Thoracic aorta (tissue), 2 donors: ENCODE measurements at places on chromosomes 7 and 10.

GRCh38 chr7:140512317-140513000 is 33.2 kb upstream of the MKRN1 start:
- DNase-seq, result no peak

DNA sequence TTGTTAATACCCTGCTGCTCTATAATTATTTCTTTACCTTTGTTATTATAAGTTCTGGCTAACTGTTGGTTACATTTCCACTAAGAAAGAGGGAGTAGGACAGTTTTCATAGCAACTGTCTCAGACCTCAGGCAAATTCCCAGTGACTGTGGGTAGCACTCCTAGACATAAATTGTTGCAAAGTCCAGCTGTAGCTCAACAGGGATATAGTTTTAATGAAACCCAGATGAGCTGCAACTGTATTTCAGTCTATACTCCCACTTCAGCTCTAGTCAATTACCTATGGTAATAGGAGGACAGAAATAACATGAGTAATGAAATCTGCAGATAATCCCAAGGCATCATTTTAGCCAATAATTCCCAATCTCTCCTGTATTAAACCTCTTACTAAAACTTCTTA is 103.0 kb upstream of the SEMA3A start:
- DNase-seq, result no peak

- no peak for DNase-seq
Observed at GRCh38 chr7:11478426-11478825, 353.6 kb downstream of the THSD7A start.

- no peak for DNase-seq
Observed at GRCh38 chr7:156318426-156318825, 322.1 kb upstream of the RNF32 start.

- DNase-seq, result no peak
Observed at GRCh38 chr7:155663937-155664336, 19.5 kb downstream of the RBM33 start.

DNA sequence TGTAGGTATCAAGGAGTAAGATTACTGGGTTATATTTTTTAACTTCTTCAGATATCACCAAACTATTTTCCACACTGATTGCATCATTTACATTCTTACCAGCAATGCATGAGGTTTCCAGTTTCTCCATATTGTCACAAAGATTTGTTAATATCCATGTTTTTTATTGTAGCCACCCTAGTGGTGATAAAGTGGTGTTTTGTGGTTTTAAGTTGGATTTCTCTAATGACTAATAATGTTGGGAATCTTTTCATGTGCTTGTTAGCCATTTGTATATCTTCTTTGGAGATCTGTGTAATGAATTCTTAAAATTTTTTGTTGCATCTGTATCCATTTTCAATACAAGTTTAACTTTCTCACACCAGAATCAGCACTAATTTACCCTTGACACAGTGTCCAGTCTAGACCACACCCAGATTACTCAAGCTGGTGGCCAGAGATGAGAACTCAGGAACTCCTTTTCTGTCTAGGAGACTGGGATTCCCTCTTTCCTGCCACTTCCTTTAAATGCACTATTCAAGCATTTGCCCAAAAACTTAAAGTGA is 67.0 kb upstream of the PLXDC2 start:
- DNase-seq, result no peak

DNA sequence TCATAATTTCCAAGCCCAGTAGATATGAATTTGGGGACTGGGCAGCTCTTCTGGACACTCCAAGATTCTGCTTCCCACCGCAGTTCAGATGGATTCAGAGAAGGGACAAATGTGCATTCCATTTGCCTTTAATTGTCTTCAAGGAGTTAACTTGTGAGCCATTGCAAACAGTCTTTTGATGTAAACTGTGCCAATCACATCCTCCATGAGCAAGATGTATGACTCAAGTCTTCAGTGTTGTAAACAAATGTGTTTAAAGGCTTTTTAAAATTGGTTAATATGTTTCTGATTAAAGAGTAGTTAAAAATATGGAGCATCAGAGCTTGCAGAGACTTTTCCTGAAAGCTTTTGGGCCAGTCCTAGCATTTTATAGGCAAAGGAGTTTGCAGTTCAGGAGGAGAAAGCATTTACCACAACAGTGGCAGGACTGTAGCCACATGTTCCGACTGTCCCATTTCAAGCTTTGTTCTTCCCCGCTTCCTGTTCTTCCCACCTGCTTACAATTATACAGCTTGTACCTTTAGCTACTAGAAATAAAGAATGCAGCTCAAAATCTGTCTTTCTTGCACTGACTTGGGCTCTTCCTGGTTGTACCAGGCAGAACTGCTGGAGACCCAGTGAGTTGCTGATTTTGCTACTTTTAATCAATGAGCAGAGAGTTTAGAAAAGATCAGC is 6.2 kb downstream of the SLC18A2 start:
- no peak for DNase-seq

- DNase-seq, result no peak
Observed at GRCh38 chr7:132865366-132866143, 216.3 kb downstream of the CHCHD3 start.

- DNase-seq, result no peak
Observed at GRCh38 chr7:423312-424260, 96.1 kb downstream of the PDGFA start.

DNA sequence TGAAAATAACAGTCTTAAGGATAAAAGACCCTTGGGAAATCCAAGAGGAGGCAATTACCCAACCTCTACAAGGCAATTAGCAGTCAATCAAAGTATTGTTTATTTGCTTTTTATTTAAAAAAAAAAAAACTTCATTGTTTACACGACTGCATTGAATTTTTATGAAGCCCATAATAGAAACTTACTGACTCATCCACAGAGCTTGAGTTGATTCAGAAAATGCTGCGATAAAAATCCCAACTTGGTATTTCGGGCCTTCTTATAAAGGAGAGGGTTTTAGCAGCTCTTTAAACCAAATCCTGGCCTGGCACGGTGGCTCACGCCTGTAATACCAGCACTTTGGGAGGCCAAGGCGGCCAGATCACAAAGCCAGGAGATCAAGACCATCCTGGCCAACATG is 69.2 kb upstream of the PALS2 start:
- DNase-seq, result no peak

GRCh38 chr10:69348816-69349541 is 67.7 kb downstream of the TACR2 start:
- peak; percentile 36 for DNase-seq

- no peak for DNase-seq
Observed at GRCh38 chr10:11874568-11875493, 51.7 kb downstream of the PROSER2 start.

DNA sequence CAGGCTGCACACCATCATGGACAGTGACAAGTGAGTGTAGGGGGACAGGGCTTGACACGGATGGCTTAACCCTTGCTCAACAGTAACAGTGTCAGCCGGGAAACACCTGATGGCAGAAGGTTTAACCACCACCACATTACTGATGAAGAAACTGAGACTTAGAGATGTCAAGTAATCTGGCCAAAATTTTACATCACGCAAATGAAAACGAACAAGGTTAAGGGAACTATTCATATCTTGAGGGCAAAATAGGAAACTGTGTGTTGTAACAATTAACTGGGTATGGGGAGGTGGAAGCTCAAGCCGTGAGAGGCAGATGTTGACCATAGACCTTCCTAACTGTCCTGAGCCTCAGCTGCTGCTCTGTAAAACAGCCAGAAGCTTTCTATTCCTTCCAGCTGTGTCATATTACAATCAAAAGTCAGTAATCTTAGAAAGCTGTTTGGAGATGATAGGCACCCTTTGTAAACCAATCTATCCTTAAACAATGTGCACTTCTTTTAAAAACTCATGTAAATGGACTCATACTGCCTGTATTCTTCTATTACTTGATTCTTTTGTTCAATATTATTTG is 68.4 kb downstream of the ABCC2 start:
- DNase-seq, result no peak

DNA sequence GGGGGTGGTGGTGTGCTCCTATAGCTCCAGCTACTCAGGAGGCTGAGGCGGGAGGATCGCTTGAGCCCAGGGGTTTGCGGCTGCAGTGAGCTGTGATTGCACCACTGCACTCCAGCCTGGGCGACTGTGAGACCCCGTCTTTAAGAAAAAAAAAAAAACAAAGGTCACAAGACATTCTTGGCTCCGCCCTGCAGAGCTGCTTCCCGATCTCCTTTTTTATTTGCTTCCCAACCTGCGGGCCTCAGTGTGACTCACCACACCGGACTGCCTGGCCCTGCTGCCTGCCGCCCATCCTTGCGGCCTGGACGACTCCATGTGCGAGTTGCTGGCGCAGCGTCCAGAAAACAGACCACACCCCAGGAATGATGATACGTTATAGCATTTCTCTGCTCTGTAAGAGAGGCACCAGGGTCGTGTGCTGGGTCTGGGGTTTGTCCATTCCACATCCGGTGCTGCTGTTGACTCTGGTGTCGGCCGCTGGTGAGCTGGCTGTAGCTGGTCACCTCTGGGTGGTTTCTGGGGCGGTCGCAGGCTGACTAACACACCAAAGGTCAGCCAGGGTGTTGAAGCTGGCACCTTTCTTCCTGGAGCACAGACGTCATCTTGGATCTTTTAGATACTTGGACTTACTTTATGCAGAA is 123.6 kb downstream of the TCF7L2 start:
- peak; percentile 82 for DNase-seq

GRCh38 chr7:139394540-139394939 is 34.8 kb downstream of the LUC7L2 start:
- no peak for DNase-seq

DNA sequence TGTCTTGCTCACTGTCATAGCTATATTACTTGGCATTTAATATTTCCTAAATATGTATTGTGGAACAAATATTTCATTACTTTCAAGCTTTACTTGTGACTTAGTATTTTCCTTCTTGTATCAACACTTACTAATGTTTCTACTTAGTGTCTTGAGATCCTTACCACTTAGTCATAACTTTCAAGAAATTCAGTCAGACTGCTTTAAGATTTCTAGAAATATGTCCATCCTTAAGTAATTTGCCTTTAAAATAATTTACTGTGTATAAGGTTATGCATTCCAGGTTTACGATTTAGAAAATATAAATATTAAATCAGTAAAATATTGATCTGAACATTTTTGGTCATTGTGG is 87.3 kb upstream of the CSTF2T start:
- no peak for DNase-seq

GRCh38 chr7:115015619-115016018 is 93.7 kb downstream of the MDFIC start:
- DNase-seq, result no peak

- no peak for DNase-seq
Observed at GRCh38 chr7:38775506-38776175, 133.3 kb downstream of the VPS41 start.

DNA sequence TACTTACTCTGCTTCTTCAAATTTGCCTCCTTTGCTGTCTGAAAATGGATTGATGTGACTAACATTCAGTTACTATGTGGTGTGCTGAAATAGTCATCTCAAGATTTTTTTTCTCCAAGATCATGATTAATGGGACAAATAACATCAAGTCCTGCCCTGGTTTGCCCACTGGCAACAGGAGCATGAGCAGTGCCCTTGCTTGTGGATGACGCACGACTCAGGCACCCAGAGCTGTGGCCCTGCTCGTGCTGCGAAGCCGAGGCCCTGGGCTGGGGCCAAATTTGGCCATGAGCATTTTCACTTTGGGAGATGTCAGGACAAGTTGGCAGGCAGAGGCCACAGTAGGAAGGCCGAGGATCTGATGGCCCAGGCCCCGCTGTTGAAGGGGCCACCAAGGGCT is 239.8 kb upstream of the IGFBP3 start:
- DNase-seq, result no peak

DNA sequence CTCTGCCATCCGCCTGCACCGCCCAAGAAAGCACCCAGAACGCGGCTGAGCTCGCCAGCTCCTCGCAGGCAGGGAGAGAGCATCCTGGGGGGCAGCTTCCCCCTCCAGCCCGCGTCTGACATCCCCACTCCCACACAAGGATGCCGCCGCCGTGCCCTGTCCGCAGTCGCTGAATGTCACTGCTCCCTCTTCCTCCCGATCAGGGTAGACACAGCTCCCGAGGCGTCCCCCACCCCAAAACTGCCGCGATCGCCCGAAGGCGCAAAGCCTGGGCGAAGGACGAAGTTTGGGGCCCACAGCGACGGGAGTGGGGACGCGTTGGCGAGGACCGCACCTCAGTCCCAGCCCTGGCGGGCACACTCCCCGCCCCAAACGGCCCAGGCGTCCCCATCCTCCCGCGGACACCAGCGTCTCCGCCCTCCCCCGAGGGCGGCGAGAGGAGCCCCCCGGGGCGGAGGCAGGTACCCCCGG is 1.5 kb upstream of the KAT6B start:
- no peak for DNase-seq

GRCh38 chr7:50448823-50449222 is 1.3 kb downstream of the FIGNL1 start:
- no peak for DNase-seq

DNA sequence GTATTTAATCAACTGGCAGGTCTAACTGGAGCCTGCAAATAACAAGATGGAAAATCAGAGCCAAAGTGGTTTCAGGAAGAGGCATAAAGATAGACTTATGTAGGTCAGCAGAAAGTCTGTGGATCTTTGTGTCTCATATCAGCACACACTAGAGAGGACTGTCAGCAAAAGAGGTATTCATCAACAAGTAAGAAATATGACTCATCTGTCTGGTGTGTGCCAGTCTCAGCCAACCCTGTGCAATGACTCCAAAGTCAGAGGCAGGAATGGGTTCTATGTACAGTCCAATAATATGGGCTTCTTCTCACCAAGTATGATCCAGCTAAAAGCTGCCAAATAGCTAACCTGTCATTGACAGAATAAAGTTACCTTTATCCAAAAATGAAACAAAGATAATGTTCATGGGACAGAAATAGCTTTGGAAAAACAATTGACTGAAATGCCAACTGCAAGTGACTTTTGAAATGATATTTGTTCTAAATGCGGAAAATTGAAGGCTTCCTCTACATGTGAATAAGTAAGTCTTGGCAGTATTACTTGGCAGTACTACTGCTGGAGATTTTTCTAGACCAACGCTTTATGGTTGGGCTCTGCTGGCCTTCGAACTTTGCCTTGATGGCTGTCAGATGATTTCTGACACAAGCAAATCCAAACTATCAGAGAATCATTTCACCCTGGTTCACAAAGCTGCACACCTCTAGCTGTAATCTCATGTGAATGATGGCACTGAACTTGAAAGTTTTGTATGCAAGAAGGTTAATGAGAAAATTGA is 272.3 kb upstream of the SEMA3C start:
- DNase-seq, result no peak
